ENCODE measurements at places on chromosomes 5 and 9.

GRCh38 chr5:65125591-65126541, 355.9 kb downstream of the ADAMTS6 start:
- no peak for DNase-seq

GRCh38 chr9:133681658-133682306, 45.6 kb downstream of the DBH start:
- no peak for DNase-seq

GRCh38 chr9:38017885-38018186, 51.2 kb downstream of the SHB start:
- no peak for DNase-seq

DNA sequence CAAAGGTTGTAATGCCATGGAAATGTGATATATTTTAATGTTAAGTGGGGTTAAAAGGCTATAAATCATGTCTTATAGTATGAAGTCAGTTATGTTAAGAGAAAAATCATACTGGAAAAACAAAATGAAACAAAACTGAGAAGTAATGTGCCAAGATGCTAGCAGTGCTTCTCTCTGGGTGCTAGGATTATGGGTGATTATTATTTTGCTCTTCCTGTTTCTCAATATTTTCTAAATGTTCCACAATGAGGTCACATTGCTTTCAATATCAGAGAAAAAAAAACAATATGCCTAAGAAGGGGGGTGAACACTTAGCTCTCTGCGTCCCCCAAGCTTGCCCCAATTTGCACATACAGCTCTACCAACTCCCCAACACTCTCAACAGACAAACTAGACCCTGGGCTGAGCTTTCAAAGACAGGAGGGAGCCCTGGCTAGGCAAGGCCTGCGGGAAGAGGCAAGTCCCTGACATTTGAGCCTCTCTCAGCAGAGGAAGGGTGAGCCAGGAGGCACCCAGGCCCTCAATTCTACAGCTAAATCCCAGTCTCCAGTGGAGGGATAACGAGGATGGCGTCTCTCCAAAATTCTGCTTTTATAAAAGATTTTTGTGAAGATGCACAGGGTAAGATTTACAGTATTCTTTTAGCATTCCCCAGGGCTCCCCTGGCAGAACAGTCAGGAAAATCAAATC, 24.4 kb downstream of the WHRN start:
- DNase-seq: no peak

DNA sequence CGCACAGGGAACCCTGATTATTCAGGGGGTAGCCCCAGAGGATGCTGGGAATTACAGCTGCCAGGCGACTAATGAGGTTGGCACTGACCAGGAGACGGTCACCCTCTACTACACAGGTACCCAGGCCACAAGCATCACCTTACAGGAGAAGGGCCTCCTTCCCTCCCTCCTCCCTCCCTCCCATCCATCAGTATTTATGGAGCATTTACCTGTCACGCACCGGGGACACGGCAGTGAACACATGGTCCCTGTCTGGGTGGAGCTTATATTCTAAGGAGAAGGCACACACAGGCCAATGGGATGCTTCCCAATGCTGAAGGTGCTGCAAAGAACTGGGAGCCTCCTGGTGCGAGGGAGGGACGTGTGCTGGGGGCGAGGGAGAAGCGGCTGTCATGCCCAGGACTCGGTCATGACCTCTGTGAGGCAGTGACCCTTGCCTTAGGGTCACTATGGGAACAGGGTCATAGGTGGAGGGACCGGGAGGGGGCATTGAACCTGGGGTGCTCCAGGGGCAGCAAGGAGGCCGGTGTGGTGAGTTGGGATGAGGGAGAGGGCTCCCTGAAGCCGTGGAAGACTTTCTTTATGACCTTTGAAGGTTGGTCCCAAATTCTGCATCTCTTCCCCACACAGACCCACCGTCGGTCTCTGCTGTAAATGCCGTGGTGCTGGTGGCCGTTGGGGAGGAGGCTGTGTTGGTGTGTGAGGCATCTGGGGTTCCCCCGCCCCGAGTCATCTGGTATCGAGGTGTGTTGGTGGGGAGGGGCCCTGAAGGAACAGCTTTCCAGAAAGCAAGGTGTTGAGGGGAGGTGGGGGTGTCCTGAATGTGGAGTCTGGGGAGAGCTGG, 41.5 kb downstream of the HMCN2 start:
- DNase-seq: no peak

GRCh38 chr5:94184870-94185269, 433.5 kb downstream of the KIAA0825 start:
- no peak for DNase-seq

GRCh38 chr9:130208600-130209347, 36.6 kb downstream of the NCS1 start:
- DNase-seq: no peak

DNA sequence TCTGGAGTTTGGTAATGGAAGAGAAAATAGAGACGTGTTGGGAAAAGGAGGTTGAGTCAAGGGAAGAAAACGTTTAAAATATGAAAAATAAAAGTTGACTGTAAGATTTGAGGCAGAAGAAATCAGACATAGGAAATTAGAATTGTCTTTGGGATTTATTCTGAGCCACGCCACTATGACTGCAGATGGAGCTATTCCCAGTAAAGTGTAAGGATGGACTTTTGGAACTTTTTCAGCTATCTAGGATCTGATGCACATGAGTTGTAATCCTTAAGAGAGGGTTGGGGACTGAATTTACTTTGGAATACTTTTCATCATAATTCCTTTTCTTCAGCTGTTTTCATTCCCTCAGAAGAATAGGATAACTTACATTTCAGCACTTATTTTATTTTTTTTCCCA, 336.7 kb downstream of the FAM170A start:
- no peak for DNase-seq

DNA sequence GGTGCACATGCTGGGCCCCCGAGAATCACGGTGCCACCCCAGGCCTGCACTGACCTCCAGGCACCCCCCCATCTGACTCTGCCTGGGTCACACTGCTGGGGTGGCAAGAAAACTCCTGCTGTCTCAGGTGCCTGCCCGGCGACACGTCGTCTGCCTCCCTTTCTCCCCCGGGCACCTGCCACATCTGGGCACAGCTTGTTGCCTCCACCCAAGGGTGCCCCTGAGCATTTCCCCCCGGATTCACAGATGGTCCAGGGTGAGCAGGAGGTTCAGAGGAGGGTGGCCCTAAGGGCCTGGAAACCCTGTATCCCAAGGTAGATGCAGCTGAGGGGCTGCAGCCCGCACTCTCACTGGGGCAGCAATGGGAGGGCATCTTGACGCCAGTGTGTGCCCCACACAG, 14.9 kb upstream of the QSOX2 start:
- DNase-seq: no peak

GRCh38 chr5:177511181-177511580, 1.6 kb upstream of the DOK3 start:
- DNase-seq: no peak

- no peak for DNase-seq
Observed at GRCh38 chr5:17177501-17178372, 39.7 kb upstream of the BASP1 start.

DNA sequence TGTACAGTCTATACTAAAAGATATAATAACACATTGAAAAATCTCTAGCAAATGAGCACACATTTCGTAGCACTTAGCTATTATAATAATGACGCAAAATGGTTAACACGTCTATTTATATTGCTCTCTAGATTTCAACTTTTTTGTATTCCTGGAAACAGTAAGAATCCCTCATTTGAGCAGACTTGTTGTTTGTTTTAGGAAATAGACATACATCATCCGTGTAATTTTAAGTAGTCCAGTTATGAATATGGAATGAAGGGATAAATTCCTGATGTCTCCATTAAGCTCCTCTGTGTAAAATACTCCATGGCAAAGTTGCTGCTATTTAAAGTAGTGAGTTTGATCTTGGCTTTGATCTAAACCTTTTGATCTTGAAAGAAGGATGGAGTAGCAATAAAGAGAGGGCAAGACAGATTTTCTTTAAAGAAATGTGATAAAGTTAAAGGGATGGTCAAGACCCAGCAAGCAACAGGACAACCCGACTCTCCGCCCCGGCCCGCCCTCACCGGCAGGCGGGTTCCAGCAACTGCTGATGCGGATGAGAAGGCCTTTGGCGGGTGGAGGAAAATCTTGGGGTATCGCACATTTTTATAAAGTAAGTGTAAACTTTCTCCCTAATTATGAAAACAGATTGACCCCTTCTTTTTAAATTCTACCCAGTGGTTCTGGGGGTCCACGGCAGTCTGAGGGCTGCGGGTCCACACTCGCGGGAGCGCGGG, 277.4 kb downstream of the AOPEP start:
- DNase-seq: no peak

DNA sequence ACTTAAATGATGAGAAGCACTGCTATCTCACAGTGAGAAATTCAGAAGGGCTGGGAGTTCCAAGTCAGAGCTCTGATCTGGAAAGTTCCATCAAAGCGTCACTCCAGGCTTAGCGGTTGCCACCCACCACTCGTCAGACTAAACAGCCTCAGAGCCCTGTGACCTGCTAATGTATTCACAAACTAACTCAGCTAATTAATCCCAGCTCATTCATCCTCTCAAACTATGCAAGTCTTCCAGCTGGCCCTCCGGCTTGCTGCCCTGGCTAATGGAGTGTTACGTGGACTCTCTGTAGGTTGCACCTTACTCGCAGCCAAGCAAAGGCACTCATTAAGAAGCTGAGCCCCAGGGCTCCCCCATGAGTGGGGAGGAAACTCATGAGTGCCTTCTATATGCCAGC, 82.2 kb upstream of the GABRP start:
- no peak for DNase-seq

DNA sequence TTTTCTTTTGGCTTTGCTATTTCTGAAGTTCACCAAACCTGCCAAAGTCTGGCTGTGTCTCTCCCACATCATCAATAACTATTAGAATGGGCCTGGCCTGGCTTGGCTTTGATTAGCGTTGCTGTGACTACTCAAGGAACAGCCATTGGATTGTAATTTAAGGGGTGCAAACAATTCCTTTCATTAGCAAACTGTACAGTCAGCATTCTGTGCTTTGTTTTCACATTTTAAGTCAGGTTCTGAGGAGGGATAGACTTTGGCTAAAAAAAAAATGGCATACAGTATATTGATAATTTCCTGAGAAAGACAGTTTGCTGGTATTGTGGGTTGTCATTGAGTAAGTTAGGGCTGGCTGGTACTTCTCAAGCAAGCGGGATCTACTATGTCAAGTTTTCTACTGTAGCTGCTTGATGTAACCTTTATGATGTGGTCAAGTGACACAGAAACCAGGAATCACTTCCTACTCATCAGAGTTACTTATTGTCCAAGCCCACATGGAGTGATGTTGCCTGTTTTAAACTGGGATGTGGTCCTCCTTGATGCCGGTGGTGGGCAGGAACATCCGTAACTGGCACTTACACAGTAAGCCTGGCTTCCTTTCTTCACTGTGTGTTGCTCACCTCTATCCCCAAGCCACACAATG, 161.4 kb downstream of the CD180 start:
- no peak for DNase-seq

- DNase-seq: no peak
Observed at GRCh38 chr9:132937463-132937901, 6.9 kb downstream of the TSC1 start.

DNA sequence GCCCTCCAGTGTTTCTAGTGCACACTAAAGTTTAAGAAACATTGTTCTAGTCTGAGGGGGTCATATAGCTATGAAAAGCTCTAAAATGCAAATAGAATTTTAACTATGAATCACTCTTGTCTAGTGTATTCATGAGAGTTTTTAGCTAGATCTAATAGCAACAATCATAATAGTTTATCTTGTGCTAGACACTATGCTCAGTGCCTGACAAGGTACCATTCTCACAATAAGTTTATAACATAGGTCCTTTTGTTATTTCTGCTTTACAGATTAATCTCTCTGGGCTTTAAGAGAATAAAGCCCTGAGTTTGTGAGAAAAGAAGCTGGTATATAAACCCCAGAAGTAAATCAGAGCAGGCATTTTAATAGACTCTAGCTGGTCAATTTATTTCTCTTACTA, 2120.7 kb downstream of the MAT2B start:
- DNase-seq: no peak

- peak; percentile 95 for DNase-seq
Observed at GRCh38 chr5:15008476-15008875, 136.9 kb upstream of the ANKH start.

GRCh38 chr9:104555521-104555920, 13.4 kb upstream of the OR13C8 start:
- no peak for DNase-seq

GRCh38 chr9:73133022-73133651, 18.5 kb upstream of the ANXA1 start:
- no peak for DNase-seq

GRCh38 chr5:28766565-28767158, 1728.3 kb upstream of the CDH9 start:
- peak; percentile 27 for DNase-seq

DNA sequence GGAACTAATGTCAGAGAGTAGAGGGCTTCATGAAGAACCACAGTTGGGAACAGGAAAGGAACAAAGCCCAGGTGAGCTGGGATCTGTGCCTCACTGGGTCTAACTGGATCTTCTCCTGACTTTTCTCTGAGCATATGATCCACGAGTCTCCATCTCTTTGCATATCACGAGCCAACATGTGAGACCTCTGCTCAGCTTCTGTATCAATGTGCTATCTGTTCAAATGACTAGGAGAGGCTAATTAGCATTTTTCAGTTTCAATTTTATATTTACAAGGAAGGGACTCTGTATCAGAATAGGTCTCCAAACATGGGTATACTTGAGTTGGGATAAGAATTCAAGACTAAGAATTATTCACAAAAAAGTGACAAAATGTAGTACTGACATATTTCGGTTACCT, 73.8 kb upstream of the SGCD start:
- DNase-seq: no peak

GRCh38 chr5:149229298-149229937, 42.2 kb upstream of the AFAP1L1 start:
- no peak for DNase-seq

GRCh38 chr5:127014573-127014972, 15.8 kb downstream of the MARCHF3 start:
- no peak for DNase-seq

GRCh38 chr5:1930880-1931603, 48.3 kb upstream of the IRX4 start:
- DNase-seq: no peak

DNA sequence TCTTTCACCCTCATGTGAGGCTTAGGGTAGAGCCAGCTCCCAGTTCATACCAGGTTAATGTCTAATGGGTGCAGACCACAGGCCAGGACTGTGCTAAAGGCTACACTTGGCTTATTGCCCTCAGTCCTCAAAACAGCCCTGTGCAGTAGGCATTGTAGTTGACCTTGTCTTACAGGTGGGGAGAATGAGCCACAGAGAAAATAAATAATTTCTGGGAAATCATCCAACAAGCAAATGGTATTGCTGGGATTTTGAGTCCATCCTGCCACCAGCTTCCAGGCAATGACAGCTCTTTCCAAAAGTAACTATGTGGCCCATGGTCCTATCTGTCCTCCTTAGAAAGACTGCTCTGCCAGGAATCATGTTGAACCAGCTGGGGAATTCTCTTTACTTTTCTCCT, 450.0 kb downstream of the GADD45G start:
- DNase-seq: no peak
